ENCODE measurements at places on chromosomes 1 and 21.

GRCh38 chr1:86423473-86423872 lies 498 bp upstream of the CLCA2 start:
- no peak for DNase-seq

- DNase-seq = no peak
Measured at GRCh38 chr1:34721241-34721640, 33.6 kb upstream of the GJB5 start.

GRCh38 chr1:81032374-81032773 lies 768.4 kb upstream of the ADGRL2 start:
- no peak for DNase-seq

GRCh38 chr1:68464891-68465290 lies 15.1 kb upstream of the RPE65 start:
- DNase-seq = no peak

- no peak for DNase-seq
Measured at GRCh38 chr1:159752135-159752580, 28.6 kb upstream of the DUSP23 start.

- no peak for DNase-seq
Measured at GRCh38 chr1:27348861-27349783, 7.3 kb downstream of the SYTL1 start.

GRCh38 chr1:182817802-182818201 lies 21.3 kb upstream of the DHX9 start:
- no peak for DNase-seq

DNA sequence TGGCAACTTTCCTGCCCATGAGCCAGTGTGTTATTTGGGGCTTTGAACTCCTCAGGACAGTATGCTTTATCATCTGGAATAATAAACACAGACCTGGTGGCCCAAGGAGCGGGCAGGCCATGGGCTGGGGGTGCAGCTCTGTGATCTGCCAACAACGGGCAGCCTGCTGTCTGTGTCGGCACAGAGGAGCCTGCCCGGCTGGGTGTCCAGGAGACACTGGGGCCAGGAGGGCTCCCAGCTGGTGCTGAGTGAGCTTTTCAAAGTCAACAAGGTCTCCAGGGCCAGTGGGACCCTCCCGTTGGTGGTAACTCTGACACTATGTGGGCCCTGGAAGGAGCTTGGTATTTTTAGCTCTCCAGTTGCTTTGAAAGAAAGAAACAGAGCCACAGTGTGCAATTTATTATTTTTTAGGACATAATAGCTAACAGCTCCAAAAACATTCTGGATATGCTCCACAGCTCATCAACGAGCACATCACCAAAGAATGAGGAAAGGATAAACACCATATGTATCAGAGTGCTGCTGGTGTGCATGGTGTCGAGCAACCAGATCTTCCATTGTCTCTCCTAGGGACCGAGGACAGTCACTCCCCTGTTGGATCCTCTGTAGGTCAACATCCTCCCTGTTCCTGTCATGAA lies 488.7 kb upstream of the USP24 start:
- DNase-seq = no peak

GRCh38 chr1:221742555-221743415 lies 896 bp upstream of the DUSP10 start:
- DNase-seq = peak; percentile 56

- no peak for DNase-seq
Measured at GRCh38 chr1:20375563-20375962, 84.9 kb downstream of the VWA5B1 start.

DNA sequence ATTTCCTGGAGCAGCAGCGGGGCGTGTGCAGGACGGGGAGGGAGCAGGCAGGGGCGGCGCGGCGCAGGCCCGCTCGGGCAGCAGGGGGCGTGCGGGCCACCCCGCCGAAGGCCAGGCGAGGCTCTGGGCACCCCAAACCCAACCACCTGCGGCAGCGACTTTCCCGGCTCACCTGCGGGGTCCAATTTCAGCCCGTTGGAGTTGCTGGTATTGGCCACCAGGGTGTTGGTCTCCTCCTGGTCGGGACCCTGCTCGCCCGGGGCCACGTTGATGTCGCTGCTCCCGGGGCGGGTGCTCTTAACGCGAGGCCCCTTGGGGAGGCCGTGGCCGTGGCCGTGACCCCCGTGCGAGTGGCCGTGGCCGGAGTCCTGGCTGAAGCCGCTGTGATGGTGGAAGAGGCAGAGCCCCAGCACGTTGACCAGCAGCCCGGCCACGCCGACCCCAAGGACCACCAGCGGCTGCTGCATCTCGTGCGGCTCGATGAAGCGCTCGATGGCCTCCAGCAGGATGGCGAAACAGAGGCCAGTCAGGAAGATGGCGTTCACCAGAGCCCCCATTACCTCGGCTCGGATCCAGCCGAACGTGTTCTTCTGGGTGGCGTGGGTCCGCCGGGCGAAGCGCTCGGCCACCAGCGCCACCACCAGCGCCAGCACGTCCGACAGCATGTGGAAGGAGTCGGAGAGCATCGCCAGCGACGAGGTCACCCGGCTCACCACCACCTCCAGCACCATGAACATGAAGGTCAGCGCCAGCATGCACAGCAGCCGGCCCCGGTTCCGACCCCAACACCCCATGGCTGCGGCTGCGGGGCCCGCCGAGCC lies 932 bp downstream of the SLC30A1 start:
- peak; percentile 53 for DNase-seq

DNA sequence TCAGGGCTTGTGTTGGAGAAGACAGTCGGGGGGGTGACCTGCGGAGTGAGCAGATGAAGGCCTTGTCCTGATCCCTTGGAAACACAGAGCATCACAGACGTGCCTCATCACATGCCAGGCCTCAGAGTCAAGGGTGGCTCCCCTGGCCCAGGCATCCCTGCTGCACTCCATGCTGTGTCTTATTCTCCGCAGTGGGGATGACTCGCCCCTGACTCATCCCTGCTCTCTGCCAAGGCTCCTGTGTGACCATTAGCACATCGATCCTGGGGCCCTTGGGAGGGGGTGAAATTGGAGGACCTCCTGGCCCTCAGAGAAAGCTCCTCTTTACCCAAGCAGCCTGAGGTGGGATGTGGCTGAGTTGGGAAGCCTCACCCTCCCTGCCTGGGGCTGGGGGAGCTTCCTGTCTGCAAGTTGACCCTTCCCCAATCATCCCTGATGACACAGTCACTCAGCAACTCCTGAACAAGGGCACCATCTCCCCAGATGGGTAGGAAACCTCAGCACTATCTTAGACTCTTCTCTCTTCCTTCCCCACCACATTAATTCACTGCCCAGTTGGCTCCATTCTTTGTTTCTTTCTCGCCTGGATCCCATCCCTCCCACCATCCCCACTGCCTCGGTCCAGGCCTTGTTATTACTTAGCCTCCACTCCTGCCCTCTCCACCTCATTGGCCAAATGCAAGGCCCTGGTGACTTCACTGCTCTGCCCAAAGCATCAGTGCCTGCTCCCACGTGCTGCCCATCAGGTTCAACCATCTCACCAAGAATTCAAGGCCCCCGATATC lies 74.6 kb downstream of the CAMK2N1 start:
- no peak for DNase-seq

GRCh38 chr1:187617776-187618175 lies 789.0 kb downstream of the PLA2G4A start:
- no peak for DNase-seq

GRCh38 chr1:245493029-245493428 lies 338.2 kb downstream of the KIF26B start:
- DNase-seq = no peak

- DNase-seq = no peak
Measured at GRCh38 chr1:30088594-30088993, 634.8 kb downstream of the MATN1 start.

DNA sequence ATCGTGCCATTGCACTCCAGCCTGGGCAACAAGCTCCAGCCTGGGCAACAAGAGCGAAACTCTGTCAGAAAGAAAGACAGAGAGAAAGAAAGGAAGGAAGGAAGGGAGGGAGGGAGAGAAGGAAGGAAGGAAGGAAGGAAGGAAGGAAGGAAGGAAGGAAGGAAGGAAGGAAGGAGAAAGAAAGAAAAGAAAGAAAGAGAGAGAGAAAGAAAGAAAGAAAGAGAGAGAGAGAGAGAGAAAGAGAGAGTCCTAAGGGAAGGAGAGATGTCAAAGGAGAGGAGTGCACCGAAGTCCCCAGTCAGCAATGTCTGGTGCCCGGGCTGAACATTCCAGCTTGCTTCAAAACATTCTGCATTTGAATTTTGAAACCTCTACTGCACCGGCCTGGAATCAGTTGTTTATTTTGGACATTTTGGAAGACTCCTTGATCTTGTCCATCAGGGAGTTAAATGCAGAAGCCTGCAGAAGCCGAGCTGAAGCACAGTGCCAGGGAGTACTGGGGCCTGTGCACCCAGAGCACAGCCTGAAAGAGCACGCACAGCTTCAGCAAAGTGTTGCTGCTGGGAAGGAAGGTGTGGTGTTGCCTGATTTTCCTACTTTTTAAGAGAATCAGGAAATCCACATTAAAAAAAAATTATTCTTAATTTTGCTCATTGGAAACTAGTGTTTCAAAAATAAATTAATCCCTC lies 3.7 kb upstream of the IGSF3 start:
- no peak for DNase-seq

DNA sequence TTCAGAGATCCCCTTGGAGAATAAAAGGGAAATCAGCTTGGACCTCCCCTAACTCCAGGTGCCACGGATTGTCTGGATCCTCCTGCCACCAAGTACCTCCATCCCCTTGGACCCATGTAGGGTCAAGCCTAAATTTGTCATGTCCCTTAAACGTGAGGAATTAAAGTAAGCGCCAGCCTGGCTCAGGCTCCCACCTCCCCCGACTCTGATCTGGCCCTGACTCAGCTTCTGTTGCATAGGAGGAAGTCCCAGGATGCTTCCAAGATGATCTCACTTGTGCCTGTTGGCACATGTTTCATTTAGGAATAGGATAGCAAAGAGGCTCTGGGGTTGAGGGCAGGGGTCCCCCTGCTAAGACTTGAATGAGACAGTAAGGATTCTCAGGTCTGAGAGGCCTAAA lies 231.9 kb upstream of the JUN start:
- no peak for DNase-seq

DNA sequence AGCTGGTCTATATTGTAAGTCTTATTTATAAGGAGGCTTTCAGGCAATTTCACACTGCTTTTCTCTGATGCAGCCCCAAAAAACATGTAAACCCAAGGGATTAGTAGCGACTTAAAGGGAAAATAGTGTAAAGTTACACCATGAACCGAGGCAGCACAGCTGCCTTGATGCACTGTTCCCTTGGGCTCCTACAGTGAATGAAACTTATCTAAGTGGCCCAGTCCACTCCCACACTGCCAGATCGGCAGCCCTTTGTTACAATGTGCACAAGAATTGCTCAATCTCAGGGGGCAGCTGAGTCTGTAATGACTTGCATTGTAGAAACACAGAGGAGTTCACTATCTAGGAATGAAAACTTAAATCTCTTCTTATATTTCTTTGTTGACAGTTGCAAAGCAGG lies 120.8 kb upstream of the ADGRL2 start:
- no peak for DNase-seq

- no peak for DNase-seq
Measured at GRCh38 chr1:19139711-19140110, 70.4 kb downstream of the UBR4 start.

- no peak for DNase-seq
Measured at GRCh38 chr1:214341932-214342331, 61.0 kb downstream of the SMYD2 start.

- DNase-seq = no peak
Measured at GRCh38 chr21:35984654-35985361, 75.5 kb downstream of the SETD4 start.

GRCh38 chr1:53678507-53678906 lies 60.5 kb downstream of the GLIS1 start:
- DNase-seq = no peak

GRCh38 chr1:9823693-9823942 lies 147 bp downstream of the CLSTN1 start:
- no peak for DNase-seq

GRCh38 chr1:230735447-230735846 lies 11.7 kb upstream of the CAPN9 start:
- no peak for DNase-seq

DNA sequence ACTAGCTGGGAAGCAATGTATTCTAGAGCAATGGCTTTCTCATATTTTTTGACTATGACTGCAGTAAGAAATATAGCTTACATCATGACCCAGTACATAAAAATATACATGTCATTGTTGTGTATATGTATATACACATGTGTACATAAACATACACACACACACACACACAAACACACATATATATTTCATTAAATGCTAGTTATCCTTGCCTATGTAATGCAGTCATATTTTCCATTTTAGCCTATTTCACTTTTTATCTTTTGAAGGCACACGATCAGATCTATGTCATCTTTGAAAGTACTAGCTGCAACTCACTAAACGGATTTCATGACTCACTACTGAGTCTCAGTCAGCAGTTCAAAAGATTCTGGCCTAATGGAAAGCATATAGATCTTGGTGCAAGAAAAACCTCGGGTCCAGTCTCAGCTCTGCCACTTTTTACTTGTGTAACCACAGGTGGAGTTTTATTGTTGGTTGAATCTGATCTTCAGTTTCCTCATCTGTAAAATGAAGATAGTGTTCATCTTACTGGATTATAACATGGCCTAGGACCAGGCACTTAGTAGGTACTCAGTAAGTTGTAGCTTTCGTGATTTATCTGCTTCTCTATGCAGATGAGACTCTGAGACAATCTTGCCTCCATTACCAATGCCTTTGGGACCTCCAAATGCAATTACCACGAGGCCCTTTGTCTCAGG lies 325.6 kb downstream of the RRAGC start:
- DNase-seq = no peak

Measured in stimulated activated CD8-positive, alpha-beta memory T cell treated with anti-CD3 and anti-CD28 coated beads, Interleukin-4, amount 100 ng/mL, for 1 hour (primary cell).